Jurkat, Clone E6-1 (cell line): ENCODE measurements at places on chromosomes 11 and 22.

DNA sequence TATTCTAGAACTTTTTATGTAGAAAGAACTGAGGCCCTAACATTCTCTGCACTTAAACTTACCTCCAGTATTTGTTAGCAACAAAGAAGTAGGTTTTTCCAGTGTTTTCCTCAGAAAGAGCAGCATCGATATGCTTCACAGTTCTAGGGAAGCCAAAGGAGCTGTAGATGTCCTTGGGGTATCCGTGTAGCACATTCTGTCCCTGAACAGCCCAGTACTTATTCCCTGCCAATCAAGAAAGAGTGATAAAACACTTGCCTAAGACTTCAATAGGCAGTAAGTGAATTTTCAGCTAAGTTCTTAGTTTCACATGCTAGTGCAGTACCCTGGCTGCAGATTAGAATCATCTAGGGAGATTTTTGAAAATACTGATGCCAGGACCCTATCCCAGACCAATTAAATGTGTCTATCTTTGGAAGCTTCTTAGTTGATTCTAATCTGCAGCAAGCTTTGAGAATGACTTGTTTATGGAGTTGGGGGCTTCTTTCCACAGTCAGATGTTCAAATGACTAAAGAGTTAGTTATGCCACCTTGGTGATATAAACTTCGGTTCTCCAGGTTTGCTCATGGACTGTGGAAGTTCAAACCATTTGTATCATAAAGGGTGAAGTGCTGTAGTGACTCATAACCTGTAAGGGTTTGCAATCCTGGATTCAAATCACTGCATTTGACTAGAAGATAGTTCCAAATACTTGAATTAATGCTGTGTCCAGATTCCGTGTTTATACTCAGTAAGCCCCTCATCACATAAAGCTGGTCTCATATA is 6.5 kb downstream of the MMP1 start:
- no peak for DNase-seq

DNA sequence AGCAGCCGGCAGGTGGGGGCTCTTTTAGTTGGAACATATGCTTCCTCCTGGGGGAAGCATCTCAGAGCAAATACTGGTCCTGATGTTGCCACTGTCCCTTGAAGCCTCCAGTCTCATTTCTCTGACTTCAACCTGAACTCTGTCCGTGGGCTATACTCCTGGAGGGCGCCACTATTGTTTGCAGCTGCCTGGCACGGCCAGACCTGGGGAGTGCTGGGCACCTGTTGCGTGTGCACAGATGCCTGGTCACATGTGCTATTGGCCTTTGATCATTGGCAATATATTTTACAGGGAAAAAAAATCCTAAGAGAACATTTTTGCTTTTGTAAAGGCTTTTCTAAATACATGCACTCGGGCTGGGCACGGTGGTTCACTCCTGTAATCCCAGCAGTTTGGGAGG is 18.2 kb downstream of the LHFPL7 start:
- no peak for DNase-seq

DNA sequence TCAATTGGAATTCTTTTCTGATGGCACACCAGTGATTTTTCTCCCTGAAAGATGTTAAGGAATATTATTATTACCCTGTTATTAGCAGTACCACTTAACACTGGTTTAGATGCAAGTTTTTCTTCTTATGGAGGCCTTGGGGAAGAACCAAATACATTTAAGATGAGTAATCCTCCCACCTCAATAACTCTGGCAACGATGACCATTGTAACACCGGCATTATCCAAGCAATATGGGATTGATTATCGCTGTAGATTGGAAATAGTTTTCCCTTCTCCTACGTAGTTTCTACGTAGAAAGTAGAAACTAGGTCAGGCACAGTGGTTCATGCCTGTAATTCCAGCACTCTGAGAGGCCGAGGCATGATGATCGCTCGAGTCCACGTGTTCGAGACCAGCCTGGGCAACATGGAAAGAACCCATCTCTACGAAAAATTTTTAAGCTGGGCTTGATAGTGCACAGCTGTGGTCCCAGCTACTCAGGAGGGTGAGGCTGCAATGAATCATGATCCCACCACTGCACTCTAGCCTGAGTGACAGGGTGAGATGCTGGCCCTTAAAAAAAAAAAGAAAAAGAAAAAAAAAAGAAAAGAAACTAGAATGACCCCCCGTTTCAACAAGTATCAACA is 45.5 kb downstream of the PACSIN2 start:
- no peak for DNase-seq

DNA sequence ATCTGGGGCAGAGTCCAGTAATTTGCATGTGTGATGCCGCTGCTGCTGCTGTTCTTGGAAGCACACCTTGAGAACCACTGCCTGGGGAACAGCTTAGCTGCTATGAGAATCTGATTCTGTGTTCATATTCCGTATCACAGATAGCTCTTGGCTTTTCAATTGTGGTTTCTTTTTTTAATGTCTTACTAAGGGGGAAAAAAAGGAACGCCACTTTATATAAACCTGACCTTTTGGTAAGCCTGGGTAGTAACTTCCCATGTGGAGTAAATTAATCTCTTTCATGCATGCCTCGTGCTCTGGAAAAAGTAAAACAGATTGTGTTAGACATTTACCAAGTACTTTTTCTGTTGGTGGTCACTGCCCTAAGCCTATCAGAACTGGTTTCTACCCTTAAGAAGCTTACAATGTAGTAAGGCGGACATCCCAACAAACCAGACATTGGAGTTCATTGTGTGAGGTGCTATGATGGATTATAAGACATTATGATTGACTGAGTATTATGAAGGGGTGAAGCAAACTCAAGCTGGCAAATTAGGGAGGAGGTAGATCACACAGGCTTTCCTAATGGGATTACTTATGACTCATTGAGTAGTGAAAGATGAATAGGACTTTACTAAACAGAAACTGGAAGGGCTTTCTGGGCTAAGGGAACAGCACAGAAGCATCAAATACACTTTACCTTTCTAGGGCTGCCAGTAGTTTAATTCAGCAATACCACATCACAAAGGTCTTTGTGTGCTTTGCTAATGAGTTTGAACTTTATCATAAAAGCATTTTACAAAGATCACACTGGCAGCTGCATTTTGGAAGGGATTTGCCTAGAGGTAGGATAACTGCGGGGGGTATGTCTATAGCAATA is 64.7 kb downstream of the MAML2 start:
- no peak for DNase-seq

DNA sequence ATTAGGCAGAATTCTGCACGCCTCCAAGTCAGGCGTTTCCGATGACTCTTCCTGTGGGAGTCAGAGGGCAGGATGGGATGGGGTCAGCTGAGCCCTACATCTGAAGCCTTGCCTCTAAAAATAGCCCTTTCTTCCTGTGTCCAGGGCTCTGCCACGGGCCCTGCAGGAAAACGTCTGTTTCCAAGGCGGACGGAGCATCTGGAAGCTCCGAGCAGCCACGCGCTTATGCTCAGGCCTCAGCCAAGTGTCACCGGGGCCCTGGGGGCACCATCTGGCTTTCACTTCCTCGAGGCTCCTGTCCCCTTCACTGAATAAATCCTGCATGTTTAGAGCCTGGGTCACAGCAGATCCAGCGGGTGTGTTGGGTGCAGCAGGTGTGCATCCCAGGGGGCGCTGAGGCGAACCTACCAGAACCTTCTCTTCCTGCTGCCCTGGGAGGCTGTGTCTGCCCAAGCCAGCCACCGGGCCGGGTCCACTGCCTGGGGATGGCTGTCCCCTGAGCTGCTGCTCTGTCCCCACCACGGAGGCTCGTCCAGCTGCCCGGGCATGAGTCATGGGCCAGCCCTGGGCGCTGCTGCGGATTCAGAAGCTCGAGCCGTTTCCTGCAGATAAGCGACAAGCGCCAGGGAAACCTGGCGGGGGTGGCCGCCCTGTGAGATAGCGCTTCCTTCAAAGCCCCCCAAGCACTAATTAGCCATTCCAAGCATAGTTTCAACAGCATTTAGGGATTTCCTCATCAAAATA is 32.0 kb upstream of the LINC01488 start:
- DNase-seq: no peak

DNA sequence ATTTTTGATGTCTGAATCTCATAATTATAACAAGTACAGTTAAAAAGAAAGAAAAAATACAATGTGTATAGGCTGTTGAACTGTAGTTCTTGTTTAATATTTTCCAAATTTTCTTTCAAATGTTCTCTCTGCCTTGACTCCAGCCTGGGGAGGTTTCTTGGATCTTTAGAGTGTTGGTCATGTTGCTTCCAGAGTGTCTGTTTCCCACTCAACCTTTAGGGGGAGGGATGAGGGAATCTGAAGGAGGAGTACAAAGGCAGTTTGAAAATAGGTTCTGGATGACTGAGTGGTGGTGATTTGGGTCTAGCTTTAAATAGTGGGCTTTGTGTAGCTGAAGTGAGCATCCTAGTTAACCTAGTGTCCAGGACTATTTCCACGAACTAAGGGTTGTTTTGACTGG is 2.0 kb downstream of the CTNND1 start:
- DNase-seq: no peak

GRCh38 chr11:119100994-119101758 is 477 bp downstream of the DPAGT1 start:
- DNase-seq: no peak
